ENCODE measurements at places on chromosomes 6 and 20.

DNA sequence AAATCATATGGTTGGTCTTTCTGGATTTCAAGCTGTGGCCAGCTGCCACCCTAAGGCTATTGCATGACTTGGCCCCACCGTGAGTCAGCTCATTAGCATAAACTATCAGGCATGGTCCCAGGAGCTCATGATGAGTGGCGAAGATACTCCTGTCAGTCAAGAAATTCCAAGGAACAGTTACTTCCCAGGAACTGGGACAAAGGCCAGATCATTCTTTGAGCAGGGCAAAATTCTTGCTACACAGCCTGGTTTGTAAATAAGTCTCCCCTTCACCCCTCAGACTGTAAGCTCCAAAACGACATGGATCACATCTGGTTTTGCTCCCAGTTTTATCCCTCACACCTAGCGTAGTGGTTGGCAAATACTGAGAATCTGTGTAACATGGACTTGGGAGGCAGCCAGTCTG is 33.0 kb upstream of the KIAA1586 start:
- DNase-seq, result peak; percentile 93

DNA sequence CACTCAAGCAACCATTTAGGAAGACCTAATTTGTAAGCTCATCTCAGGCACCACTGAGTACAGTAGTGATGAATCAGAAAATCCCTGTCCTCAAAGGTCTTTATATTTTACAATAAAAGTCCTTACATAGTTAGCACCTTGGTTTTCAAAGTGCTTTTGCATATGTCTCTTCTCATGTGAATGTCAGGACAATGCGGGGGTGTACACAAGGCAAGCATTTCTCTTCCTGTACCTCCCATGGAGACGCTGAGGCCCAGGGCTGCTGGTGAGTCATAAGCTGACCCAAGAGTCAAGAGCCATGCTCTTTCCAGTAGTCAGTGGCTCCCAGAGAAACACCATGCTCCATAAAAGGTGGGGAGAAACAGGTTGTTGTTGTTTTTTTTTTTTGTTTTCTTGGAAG is 174.0 kb downstream of the GJA10 start:
- DNase-seq, result peak; percentile 80

DNA sequence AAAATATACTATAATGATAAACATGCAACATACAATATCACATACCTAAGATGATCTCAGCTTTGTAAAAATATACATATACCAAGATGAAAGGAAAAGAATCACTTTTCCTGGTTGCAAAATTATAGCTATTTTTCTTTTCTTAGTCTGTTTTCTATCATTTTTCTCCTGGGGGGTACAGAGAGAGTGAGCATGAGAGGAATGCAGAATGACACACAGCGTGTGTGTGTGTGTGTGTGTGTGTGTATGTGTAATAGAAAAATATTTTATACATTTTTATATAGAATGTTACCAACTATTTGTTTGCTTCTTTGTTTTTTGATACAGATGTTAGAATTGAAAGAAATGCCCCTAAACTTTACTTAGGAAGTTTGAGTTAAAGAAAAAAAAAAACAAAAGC is 64.3 kb downstream of the FAM83B start:
- no peak for DNase-seq

DNA sequence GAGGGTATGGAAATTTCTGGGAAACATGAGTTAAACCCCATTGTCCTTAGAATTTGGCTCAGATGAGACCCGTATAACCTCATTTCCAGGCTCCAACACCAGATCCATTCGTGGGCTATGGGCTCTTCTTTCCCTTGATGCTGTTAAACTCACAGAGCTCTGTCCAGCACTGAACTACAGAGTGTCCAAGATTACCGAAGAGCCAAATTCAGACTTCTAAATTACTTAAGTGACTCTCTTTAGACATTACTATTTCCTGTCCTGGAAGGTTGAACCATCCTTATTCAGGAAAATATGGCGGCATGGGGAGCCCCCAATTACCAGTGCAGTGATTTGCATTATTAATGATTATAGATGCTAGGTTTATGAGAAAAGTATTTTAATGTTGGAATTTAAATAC is 124.9 kb upstream of the EDN1 start:
- no peak for DNase-seq

- DNase-seq, result no peak
These were observed 2.0 kb downstream of the HEY2 start for GRCh38 chr6:125751334-125751916.

GRCh38 chr6:157688275-157688959 is 134.6 kb upstream of the SNX9 start:
- DNase-seq, result no peak

- DNase-seq, result peak; percentile 57
These were observed 168.5 kb downstream of the CDC5L start for GRCh38 chr6:44556046-44556445.

GRCh38 chr6:44102527-44102926 is 24.7 kb downstream of the MRPL14 start:
- no peak for DNase-seq

- DNase-seq, result no peak
These were observed 4.9 kb downstream of the ADGRG6 start for GRCh38 chr6:142306736-142307135.

GRCh38 chr6:73028893-73029450 is 196.3 kb downstream of the KHDC1L start:
- no peak for DNase-seq

- DNase-seq, result peak; percentile 97
These were observed at the start of gene TMX4 for GRCh38 chr20:8019246-8019997. TMX4 (minus strand) TSS chr20:8019761; CDS start chr20:8019613, 148 bp downstream.

GRCh38 chr6:130625825-130626527 is 201.2 kb upstream of the SMLR1 start:
- DNase-seq, result peak; percentile 24

GRCh38 chr6:50390416-50390815 is 322.9 kb upstream of the TFAP2D start:
- no peak for DNase-seq

GRCh38 chr6:44680202-44680720 is 292.8 kb downstream of the CDC5L start:
- no peak for DNase-seq

- peak; percentile 29 for DNase-seq
These were observed 6.2 kb downstream of the FOXC1 start for GRCh38 chr6:1615853-1616420.

- no peak for DNase-seq
These were observed 264.2 kb downstream of the THBS2 start for GRCh38 chr6:168989421-168989820.

DNA sequence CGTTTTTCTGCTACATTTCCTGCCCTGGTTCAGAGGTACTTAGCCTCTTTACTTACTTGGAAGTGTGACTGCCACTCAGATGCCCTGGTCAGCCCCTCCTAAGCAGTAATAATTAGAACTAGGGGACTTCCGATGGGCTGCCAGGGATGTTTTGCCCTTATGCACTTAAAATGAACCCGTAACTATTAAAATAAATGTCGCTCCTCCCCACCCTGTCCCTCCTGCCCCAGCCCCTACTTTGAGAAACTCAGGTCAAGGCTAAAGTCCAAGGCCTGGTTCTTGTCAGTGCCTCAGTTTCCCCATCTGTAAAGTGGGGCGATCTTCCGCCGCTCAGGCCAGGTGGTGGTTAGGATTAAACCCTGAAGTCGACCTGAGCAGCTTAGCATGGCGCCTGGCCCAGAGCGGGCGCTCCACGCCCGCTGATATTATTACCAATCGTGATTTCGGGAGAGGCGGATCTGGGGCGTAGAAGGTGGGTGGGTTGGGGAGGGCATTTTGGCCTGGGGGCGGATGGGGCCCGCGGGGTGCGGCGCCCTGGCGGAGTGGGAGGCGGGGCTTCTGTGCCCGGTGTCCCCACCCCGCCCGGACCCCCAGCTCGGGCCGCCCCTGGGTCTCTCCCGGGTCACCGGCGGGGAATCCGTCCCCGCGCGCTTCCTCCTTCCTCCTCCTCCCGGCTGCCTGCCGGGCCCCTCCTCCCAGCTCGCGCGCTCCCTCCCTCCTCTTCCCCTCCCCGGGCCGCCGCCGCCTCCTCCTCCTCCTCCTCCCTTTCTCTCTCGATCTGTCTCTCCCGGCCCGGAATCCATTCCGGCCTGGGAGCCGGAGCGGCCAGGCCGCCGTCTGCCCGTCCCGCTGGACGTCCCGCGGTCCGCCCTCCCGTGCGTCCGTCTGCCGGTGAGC is at the start of gene SRC:
SRC (plus strand) TSS at position 802 of the 897 bp plus-strand sequence. CDS start 38,014 bp downstream, outside the sequence.
- peak; percentile 87 for DNase-seq

GRCh38 chr6:1540864-1541521 is 68.7 kb upstream of the FOXC1 start:
- no peak for DNase-seq

DNA sequence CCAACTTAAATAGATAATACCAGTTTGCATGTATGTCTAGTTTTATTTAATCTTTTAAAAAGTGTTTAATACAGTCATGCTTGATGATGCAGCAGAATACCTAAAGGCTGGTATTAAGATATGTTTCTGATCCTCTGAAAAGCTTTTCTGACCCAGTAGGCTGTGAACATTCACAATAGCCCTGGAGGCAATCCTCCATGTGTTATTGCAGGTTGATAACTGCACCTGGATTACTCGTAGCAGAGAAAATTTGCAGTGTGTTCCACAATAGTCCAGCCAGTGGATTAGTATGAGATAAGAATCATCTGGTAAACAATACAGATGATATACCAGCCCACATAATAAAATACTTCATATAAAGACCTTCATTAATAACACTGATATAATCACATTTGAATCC is 178.9 kb upstream of the RNF217 start:
- DNase-seq, result no peak
